Small intestine (tissue), 16 donors: ENCODE measurements at places on chromosomes 3 and 15. TPM values are rescaled to one million over a fixed set of nuclear protein-coding genes. Genes with fewer than 3 reads are reported as not detected.

GRCh38 chr3:181561139-181562031 lies 150.3 kb upstream of the SOX2 start:
- no peak for DNase-seq

DNA sequence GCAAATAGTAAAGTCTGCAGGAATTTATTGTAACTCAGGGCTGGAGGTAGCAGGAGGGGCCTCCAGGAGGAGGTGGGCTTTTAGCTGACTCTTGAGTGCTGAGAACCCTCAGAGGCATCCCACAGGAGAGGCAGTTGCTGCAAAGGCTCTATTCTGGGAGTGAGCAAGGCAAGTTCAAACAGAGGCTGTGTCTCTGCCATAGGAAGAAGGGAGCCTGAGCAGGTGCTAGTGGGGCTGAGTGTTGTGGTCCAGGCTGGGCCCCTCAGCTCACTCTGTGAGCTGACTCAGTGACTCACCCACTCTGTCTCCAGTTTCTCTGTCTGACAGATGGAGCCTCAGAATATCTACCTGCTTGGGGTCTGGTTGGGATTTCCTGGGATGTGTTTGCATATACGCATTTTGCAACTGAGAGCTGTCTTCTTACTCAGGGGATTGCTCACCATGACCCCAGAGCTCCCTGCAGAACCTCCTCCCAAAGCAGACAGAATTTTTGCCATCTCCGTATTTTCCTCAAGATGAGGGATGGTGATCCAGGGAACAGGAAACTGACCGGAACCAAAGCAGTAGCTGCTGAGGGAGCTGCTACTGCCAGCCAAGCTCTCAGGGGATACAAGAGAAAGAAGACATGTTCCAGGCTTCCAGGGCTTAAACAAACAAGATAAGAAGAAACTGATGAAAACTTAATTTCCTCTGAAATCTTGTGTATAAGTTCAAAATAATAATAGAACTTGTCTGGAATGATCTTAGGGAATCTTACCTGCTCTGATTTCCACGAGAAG lies 13.6 kb upstream of the NOX5 start:
- no peak for DNase-seq

WDR93 gene
- polyA plus RNA-seq: not detected

NR2F2 gene
- 34.1 TPM for polyA plus RNA-seq

LCTL gene
- polyA plus RNA-seq: not detected

DNA sequence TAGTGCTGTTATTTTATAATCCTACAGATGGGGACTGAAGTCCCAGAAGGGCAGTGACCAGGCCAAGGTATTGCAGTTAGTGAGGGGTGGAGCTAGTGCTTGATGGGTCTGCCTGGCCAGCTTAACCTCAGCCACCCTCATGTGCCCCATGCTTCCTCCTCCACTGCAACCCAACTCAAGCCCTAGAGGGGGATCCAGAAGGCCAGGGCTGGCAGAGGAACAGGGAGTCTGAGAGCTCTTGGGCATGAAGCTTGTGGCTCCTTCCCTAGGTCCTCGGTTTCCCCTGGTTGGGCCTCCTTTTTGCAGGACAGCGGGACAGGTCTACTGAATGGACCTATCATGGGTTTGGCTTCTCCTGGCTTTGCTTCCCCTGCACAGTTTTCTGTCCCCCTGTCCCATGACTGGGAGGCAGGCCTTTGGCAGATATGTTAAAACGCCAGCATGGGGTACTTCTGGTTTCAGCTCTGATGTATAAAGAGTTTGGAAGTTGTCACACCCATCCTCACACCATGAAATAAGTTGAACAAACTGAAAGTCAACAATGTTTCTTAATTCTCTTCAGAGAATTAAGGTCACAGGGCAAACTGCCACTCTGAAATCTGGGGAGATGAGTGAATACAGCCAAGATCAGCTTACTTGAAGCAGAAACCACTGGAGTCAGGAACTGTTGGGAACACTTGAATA lies 103.3 kb downstream of the SMAD6 start:
- DNase-seq: no peak

QTRT2 gene
- polyA plus RNA-seq: 5.7 TPM

HLTF gene
- 1.4 TPM for polyA plus RNA-seq

DNA sequence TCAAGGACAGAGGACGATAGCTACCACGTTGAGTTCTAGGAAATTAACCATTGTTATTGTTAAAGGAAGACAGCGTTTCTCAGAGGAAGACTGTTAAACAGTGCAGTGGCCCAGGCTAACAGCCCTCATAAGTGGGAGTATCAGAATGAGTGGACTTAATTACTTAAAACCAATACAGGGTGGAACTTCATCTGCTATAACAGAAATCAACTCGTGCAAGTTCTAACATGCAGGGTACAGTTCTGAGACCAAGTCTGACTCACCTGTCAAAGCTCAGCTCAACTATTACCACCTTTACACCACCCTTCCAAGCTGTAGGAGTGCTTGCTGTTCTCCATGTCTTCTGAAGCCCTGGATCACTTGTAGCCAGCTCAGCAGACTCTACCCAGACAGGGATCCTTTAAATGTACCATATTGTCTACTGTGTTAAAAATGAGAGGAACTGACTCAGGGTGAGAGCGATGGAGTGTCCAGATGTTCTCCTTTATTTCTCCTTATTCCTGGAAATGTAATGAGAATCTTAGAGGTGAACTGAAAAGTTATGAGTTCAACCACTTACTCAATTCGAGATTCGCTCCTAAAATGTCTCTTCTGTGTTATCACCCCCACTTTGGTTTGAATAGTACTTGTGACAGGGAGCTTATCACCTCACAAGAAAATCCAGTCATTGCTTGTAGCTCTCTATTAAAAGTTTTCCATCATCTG lies 26.5 kb downstream of the CD86 start:
- no peak for DNase-seq

- no peak for DNase-seq
Measured at GRCh38 chr3:111823341-111823855, 35.7 kb upstream of the PHLDB2 start.

GRCh38 chr15:74726774-74727164 lies 1.4 kb upstream of the CYP1A1 start:
- DNase-seq: no peak

DNA sequence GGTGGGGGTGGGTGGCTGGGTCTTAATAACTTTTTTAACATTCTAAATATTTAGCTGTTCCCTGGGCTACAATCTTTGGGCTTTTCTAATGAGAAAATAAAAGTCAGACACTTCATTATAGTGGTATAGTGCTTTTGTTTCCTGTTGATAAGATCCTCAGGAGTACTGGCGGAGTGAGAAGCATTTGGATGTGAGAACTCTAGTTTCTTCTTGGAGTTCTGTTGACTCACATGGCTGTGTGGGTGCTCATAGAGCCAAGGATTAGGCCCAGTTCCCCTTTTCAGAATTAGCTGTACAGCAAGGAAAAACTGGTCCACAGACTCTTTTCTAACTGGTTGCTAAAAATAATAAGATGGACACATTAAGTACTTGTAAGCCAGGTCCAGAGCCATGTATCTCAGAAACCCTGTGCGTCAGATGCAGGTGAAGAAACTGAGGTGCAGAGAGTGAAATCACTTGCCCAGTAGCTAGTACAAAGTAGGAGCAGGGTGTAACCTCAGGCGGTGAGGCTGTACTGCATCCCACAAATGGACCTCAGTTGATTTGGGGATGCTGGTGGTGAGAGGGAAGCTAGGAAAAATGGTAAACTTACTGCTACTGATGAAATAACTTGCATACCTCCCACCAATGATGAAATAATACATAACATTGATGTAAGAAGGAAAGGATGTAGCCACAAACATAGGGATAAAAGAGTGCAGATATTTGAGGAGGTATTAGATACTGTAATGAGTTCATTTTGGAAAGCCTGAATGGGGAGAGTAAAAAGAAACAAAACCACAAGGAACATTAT lies 2.3 kb downstream of the ITPR1 start:
- no peak for DNase-seq

- DNase-seq: no peak
Measured at GRCh38 chr3:39657075-39657474, 152.3 kb upstream of the MYRIP start.

GRCh38 chr3:61299343-61300005 lies 48.2 kb upstream of the FHIT start:
- no peak for DNase-seq

GRCh38 chr3:174330303-174330702 lies 528.8 kb upstream of the NAALADL2 start:
- no peak for DNase-seq

ALDH1A2 gene
- polyA plus RNA-seq: 2.5 TPM

- DNase-seq: no peak
Measured at GRCh38 chr15:48340111-48340510, 8.9 kb downstream of the DUT start.

MORC1 gene
- polyA plus RNA-seq: not detected

DNA sequence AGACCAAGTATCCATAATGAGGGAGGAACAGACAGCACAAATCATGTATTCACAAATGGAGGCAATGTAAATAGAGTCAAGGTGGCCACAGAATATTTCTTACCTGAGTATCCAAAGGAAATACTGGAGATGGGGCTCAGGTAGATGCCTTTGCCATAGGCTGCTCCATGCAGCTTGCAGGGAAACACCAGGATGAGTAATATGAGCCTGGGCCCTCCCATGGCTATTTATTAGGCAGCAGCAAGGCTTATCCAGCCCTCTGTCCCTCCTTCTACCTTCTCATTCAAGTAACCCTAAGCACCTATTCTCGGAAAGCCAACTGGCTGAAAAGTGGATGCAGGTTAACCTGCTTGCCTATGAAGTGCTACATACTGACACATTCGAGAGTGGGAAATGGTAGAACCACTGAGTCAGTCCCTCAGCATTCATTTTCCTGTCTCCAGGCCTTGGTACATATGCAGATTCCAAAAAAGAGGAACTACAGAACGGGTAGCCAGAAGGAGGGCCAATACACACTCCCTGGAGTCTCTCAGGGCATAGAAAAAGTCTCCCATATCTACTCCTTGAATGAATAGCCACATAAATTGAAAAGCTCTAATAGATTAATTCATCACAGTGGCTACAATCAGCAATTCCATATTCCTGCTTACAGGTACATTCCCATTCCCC lies 18.3 kb upstream of the PKM start:
- DNase-seq: no peak

TLR9 gene
- not detected for polyA plus RNA-seq

GRCh38 chr3:30520699-30521098 lies 85.7 kb upstream of the TGFBR2 start:
- no peak for DNase-seq

DNA sequence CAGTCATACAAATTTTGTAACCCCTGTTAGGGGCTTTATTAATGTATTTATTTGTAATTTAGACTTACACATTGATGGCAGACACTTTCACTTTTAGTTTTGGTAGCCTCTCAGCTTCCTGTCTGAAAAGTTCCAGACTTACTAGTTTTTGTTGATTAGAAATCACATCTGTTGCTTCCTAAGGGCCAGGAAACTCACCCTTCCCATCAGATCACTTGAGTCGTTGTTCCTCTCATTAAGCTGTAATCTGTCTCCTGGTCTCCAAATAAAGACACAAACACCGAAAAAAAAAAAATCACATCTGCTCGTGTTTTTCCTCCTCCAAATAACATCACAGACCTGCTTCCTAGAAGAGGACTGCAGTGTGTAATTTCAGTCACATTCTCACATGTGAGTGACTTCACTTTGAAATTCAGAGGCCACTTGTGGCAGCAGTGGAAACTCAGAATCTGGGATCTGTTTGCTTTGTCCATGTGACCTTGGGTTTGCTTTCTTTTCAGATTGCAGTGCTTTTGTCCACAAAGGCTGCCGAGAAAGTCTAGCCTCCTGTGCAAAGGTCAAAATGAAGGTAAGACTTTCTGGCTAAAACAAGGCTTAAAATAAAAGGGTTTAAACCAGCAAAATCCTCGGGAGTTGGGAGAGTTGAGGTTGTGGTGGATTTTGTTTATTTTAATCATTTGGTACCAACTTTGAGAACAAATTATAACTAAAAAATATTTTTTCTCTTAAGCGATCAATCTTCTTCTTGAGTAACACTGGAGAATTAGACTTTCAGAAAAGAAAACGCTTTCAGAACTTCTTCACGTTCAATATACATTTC lies 87.0 kb downstream of the KLHL25 start:
- peak; percentile 51 for DNase-seq

ANKUB1 gene
- not detected for polyA plus RNA-seq

COL7A1 gene
- 11.9 TPM for polyA plus RNA-seq

DNA sequence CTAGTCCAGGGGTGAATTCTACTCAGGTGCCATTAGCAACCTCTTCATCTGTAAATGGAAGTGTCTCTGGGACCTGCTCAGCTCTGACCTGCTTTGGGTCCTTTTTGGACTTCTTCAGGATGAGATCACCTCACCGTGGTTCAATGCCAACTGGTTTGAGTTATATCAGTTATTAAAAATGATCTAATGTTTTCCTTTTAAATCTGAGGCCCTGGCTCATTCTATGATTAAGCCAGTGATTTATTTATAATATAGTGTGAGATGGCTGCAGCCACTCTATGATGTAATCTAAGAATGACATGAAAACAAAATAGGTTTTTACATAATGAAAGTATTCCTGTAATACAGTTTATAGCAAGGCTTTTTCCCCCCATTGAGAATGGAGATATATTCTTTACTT lies 79.4 kb downstream of the LPP start:
- no peak for DNase-seq
